ENCODE measurements at places on chromosomes 4 and X.
A peak's percentile ranks its signal among the peaks of the same experiment; 100 is the strongest.

DNA sequence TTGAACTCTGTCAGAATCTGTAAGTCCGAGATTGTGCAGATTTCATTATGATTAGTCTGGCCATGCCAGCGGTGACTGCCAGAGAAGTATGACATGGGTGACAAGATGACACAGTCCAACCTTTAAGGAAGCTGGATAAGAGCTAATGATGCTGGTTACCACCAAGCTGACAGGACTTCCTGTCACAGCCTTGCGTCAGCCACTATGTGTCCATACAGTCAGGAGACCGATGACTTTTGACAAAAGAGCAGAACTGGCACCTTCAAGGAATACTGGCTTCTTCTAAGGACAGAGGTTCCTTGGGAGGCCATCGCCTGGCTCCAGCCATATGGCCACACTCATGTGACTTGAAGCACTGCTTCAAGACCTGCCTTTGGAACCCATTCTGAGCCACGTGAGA, 67.2 kb upstream of the TFDP3 start:
- no peak for DNase-seq

GRCh38 chrX:1507511-1508463, 29.2 kb downstream of the P2RY8 start:
- peak; percentile 58 for DNase-seq

DNA sequence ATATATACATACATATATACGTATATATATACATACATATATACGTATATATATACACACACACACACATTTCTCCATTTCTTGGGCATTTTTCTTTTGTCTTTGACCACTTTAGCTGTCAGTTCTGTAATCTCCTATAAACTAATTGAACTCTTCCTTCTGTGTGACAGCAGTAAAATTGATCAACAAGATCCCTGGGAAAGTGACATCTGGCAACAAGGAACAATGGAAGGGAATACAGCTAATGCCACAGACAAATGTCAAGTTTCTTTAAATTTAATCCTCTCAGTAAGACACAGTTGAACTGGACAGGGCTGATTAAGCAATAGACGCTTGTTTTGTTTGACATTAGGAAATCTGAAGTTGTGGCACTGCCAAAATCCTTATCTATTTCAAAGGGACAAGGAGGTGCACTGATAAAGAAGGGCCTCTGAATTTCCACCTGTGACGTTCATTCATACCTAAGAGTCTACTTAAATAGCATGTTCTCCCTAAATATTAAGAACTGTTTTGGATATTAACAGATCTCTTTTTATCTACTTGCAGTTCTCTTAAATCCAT, 126.9 kb downstream of the RNF150 start:
- DNase-seq: no peak

DNA sequence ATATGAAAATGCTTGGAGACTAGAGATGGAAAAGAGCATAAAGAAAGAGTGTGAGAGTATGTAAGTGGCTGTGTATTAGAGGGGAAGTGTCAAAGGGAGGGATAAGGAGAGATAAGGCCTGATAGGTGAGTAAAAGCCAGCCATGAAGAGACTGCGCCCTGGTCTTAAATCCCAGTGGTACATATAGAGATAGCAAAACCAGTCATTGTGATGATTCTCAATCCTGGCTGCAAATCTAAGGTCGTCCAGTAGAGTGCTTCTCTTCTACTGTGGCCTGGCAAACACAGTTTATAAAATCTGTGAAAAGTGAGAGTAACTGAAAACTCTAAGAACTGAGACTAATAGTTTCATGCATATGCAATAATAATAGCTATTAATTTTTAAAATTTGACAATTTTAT, 86.9 kb downstream of the MAB21L2 start:
- DNase-seq: no peak

DNA sequence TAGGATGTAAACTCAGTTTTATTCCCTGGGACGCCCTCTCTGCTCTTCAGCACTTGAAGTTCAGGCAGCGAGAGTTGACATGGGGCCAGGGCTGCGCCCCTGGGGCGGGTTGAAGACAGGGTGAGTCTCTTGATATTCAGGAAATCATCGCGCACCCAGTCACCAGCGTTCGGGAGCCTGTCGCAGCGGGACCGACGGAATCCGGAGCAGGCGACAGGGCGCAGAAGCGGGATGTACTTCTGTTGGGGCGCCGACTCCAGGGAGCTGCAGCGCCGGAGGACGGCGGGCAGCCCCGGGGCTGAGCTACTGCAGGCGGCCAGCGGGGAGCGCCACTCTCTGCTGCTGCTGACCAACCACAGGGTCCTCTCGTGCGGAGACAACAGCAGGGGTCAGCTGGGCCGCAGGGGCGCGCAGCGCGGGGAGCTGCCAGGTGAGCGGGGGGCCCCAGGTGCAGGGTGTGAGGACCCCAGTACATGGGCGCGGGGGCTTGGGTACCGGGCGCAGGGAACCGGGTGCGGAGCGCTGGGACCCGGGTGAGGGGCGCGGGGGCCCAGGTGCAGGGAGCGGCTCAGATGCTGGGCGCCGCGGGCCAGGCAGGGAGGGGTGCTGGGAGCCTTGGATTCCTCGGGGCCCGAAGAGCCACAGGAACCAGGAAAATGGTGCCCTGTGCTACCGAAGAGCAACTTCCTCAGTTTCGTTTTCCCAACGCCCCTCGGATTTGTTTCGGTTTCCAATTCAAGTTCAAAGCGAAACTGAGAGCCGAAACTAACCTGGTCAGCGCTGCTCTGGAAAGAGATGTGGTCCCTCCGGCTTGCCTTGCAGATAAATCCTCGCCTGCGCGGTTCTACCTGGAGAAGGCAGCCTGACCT, at the start of gene HERC6:
HERC6 (plus strand) TSS at position 162 of the 869 bp plus-strand sequence; CDS start at position 232, 70 bp downstream.
- peak; percentile 23 for DNase-seq

GRCh38 chr4:33160126-33160525, 2440.0 kb downstream of the PCDH7 start:
- DNase-seq: no peak

- DNase-seq: no peak
These were observed 57.7 kb upstream of the ATXN3L start for GRCh38 chrX:13377550-13377934.

GRCh38 chr4:7359400-7360062, 75.2 kb downstream of the PSAPL1 start:
- DNase-seq: no peak

DNA sequence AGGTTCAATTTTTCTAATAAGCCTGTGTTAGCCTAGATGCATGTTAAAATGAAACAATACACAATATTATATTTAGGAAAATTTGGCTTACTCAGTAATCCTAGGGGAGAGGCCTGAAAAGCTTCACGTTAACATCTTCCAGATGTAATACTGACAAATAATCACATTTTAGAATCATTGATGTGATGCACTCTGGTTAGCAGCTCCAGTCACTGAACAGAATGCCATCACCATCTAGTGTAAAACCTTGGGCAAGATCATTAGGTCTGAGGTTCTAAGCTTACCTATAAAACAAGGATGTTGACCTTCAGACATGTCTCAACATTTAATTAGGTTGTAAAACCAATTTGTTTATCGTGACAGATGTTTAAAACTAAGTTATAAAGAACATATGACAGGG, 1704.8 kb downstream of the STIM2 start:
- DNase-seq: no peak

- DNase-seq: no peak
These were observed 23.9 kb upstream of the APLN start for GRCh38 chrX:129678614-129679195.

GRCh38 chr4:121219227-121219626, 55.1 kb upstream of the TNIP3 start:
- no peak for DNase-seq

- no peak for DNase-seq
These were observed 229.9 kb upstream of the UGT8 start for GRCh38 chr4:114368751-114369150.

GRCh38 chrX:154731184-154731583, 19.7 kb downstream of the GAB3 start:
- DNase-seq: no peak

GRCh38 chr4:163591614-163592020, 97.1 kb downstream of the TMA16 start:
- DNase-seq: no peak

DNA sequence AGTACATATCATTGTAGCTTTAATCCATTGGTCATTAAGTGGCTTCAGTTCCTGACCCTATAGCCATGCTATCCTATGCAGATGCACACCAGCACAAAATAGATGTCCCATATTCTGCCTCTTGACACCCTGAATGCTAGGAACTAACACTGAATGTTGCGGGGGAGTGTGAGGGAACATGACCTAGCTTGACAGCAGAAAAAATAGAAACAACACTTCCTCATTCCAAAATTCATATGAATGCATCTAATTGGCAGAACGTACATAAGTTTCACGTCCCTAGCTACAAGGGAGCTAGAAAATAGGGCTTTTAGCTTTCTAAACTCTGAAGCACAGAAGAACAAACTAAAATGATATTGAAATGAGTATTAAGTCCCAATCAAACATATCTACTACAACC, 14.4 kb upstream of the DCAF8L1 start:
- no peak for DNase-seq

DNA sequence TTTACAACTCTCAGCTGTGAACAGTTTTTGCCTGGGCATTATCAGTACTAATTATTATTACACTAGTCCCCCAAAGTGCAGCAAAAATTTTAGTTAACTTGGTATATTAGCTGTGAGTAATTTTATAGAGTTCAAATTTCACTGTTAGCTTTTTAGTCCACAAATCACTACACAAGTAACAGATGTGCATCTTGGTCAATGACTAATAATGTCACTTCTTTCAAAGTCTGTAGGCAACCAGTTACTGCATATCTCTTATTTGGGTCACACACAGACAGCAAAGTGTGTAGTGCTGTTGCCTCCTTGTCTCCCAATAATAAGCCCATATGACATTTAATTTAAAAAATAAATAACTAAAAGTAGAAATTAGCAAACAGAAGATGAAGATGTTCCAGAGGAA, 159.9 kb downstream of the SCFD2 start:
- no peak for DNase-seq

GRCh38 chr4:169615467-169616106, 3.2 kb upstream of the NEK1 start:
- DNase-seq: no peak

GRCh38 chrX:20197641-20198210, 56.1 kb upstream of the EIF1AX start:
- DNase-seq: no peak

- no peak for DNase-seq
These were observed 27.9 kb upstream of the ZNF185 start for GRCh38 chrX:152869972-152870371.

DNA sequence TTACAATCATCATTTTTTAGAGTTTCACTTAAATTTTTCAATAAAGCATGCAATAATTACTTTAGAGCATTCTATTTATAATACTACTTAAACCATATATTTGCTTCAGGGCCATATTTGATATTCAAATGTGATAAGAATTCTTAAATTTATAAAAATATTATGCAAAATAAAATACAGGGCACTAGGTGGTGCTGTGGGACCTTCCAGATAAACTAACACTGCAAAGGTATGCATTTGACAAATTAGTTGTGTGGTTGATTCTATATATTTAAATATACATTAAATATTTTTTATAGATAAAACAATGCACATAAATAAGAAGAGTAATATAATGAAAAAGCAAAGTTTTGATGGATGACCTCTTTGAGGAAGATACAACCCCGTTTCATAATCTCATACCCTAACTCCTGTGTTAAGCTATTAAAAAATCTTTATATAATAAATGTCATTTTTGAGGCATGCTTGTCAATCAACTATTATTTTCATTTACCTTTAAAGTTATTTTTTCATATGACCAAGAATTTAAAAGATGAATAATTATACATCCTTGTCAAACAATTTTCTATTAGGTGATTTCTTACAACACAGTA, 128.4 kb downstream of the REELD1 start:
- no peak for DNase-seq

- no peak for DNase-seq
These were observed 34.4 kb downstream of the BBS12 start for GRCh38 chr4:122766950-122767349.

DNA sequence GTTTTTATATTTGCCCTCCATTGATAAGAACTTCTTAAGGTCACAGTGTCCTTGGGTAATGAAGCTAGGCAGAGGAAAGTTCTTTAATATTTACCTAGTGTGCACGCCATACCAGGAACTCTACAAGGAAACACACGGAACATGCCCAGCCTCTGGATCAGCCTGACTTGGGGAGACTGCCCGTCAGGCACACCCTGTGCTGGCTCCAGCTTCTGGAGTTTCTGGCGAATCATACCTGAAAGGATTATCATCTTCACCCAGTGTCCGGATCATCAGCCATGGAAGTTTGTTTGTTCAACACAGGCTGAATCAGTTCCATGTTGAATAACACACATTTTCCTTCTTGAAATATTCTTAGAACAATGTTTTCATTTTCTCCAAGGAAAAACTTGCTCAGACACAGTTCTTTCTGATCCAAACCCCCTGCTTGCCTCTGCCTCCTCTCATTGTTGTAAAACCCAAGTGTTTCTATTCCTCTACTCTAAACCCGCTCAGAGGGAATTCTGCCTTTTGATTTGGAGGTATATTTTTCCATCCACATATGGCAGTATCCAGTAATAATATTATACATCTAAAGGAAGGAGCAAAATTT, 176.7 kb downstream of the SHROOM3 start:
- DNase-seq: no peak

DNA sequence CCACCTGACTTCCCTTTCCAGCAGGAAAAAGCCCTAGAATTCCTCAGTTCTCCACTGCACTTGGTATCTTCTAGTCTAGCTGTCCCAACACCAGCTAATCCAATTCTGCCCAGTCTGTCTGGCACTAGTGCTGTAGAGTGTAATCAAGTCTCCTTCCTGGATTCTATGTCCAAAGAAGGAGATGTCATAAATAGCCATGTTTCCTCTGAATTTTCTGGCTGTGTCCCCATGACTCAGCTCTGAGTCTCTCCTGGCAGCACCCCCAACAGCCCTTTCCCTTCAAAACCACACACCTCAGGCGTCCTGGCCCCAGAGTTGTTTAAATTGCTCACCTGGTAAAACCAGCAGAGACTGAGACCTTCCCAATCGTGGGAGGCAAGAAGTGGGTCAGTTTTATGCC, 197.2 kb downstream of the GRXCR1 start:
- peak; percentile 14 for DNase-seq

- no peak for DNase-seq
These were observed 118.9 kb upstream of the USP9X start for GRCh38 chrX:40966213-40966820.

GRCh38 chr4:181008164-181008563, 1235.0 kb upstream of the TENM3 start:
- no peak for DNase-seq

DNA sequence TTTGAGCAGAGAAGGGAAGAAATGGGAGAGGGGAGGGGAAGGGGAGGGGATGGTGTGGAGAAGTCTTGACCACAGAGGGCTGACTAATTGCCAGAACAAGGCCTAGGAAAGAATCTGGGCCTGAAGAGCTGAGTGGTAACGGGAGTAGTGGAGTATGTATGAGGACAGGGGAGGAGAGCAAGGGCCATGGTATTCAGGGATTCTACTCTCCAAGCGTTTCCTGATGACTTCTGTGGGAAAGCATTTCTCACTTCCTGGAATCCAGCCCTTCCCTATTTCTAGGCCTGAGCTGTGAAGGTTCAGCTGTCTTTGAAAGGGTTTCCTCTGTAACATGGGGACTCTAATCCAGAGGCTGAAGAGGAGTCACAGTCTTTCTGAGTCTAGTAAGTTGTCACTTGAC, 19.7 kb upstream of the SOX3 start:
- DNase-seq: no peak

GRCh38 chr4:118911238-118911703, 22.6 kb downstream of the SYNPO2 start:
- DNase-seq: no peak

All from ascending aorta (tissue), 2 donors.